ENCODE measurements at places on chromosomes 2 and 18. TPM values are rescaled to one million over a fixed set of nuclear protein-coding genes. Genes with fewer than 3 reads are reported as not detected.

DNA sequence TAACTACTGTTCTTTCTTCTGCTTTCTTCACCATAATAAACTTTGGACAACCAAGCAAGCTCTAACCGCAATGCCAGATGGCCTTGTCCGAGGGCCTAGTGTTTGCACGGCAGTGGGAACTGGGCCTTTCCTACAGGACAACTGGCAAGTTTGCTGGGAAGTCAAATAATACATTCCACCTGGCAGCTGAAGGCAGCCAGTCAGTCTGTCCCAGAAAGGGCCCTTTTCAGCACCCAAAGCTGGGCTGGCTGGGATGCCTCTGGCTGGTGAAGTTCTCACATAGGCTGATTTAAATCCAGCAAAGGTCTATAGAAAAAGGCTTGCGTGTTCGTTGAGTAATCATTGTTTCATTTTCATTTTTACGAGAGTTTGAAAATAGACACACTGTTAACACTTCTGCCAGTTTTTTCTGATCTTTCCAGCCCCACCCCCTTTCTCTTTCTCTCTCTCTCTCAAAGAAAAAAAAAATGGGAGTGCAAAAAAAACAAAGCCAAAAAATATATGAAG lies 110.0 kb upstream of the EPAS1 start:
- DNase-seq = peak; percentile 33
- peaks cover under 1% of the 10 kb centered on the region for H3K4me1 ChIP-seq
- no peak overlapping the region for H3K4me3 ChIP-seq
- H3K36me3 ChIP-seq = peaks cover 27% of the 10 kb centered on the region
- no peaks in the 10 kb centered on the region for H3K27me3 ChIP-seq

DNA sequence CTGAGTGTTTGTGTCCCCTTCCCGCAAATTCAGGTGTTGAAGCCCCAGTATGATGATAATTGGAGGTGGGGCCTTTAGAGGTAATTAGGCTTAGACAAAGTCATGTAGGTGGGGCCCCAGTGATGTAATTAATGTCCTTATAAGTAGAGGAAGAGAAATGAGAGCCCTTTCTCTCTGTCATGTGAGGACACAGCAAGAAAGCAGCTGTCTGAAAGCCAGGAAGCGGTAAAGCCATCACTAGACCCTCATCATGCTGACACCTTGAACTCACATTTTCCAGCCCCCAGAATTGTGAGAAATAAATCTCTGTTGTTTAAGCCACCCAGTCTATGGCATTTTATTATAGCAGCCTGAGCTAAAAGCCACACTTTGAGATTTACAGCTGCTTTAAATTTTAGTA lies 1580.0 kb downstream of the LRP1B start:
- H3K4me3 ChIP-seq = no peak overlapping the region
- no peaks in the 10 kb centered on the region for H3K4me1 ChIP-seq
- H3K27ac ChIP-seq = no peak overlapping the region
- H3K27me3 ChIP-seq = peaks cover 90% of the 10 kb centered on the region

- H3K27ac ChIP-seq = no peak overlapping the region
- no peaks in the 10 kb centered on the region for H3K4me1 ChIP-seq
- H3K36me3 ChIP-seq = no peaks in the 10 kb centered on the region
- H3K27me3 ChIP-seq = no peaks in the 10 kb centered on the region
Measured at GRCh38 chr2:197633109-197633657, 42.2 kb downstream of the RFTN2 start.

- DNase-seq = no peak
- H3K27me3 ChIP-seq = no peaks in the 10 kb centered on the region
- no peaks in the 10 kb centered on the region for H3K36me3 ChIP-seq
- H3K4me3 ChIP-seq = no peak overlapping the region
- peaks cover 29% of the 10 kb centered on the region for H3K4me1 ChIP-seq
Measured at GRCh38 chr2:146994246-146994645, 850.6 kb upstream of the ACVR2A start.

DNA sequence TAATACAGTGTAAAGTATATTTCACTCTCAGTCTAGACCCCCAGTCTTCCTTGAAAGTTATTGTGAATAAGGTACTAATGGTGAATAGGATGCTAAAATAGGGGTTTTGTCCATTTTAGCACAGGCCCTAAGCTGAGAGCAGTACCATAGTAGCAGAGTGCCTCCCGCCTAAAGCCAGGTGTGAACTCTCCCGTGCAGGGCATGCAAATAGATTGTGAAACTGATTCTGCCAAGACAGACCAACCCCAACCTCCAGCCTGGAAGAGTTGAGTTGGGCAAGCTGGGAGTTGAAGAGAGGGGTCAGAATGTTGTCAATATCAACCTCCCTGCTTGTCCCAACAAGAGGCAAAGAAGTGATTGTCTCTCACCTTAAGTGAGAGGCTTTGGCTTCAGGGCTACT lies 97.4 kb upstream of the CYRIA start:
- peaks cover 9% of the 10 kb centered on the region for H3K4me1 ChIP-seq
- DNase-seq = peak; percentile 25
- H3K27ac ChIP-seq = no peak overlapping the region
- H3K27me3 ChIP-seq = peaks cover 5% of the 10 kb centered on the region
- H3K36me3 ChIP-seq = no peaks in the 10 kb centered on the region
- H3K4me3 ChIP-seq = peak overlapping the region; percentile 6

- DNase-seq = peak; percentile 38
- H3K27ac ChIP-seq = peak overlapping the region; percentile 51
- peak overlapping the region; percentile 93 for H3K4me3 ChIP-seq
- no peaks in the 10 kb centered on the region for H3K27me3 ChIP-seq
Measured at GRCh38 chr18:26545335-26546123, 2.8 kb downstream of the KCTD1 start.

GRCh38 chr2:145593280-145593679 lies 1073.4 kb upstream of the ZEB2 start:
- H3K27ac ChIP-seq = peak overlapping the region; percentile 79
- peaks cover 26% of the 10 kb centered on the region for H3K4me1 ChIP-seq
- H3K4me3 ChIP-seq = no peak overlapping the region
- H3K27me3 ChIP-seq = no peaks in the 10 kb centered on the region
- DNase-seq = no peak
- H3K36me3 ChIP-seq = peaks cover 4% of the 10 kb centered on the region

DNA sequence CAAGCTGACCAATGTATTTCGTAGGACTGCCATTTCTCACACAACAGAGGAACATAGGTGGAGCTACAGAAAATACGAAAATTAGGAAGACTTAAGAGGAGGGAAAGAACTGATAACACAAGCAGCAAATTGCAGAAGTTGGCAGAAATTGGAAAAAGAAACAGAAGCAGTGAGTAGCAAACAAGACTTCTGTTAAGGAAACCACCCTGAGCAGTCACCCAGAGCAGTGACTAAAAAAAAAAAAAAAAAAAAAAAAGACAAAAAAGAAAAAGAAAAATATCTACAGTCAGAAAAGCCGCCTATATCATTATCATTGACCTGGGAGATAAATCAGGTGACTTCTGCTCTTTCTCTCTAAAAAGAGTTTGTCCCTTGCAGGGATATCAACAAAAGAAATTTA lies 21.4 kb downstream of the STK17B start:
- no peak overlapping the region for H3K4me3 ChIP-seq
- H3K36me3 ChIP-seq = peaks cover 51% of the 10 kb centered on the region
- H3K27me3 ChIP-seq = no peaks in the 10 kb centered on the region
- H3K4me1 ChIP-seq = no peaks in the 10 kb centered on the region

GRCh38 chr18:59988098-59988706 lies 88.4 kb downstream of the PMAIP1 start:
- H3K36me3 ChIP-seq = no peaks in the 10 kb centered on the region
- H3K27ac ChIP-seq = no peak overlapping the region
- H3K4me1 ChIP-seq = no peaks in the 10 kb centered on the region
- DNase-seq = peak; percentile 56

DNA sequence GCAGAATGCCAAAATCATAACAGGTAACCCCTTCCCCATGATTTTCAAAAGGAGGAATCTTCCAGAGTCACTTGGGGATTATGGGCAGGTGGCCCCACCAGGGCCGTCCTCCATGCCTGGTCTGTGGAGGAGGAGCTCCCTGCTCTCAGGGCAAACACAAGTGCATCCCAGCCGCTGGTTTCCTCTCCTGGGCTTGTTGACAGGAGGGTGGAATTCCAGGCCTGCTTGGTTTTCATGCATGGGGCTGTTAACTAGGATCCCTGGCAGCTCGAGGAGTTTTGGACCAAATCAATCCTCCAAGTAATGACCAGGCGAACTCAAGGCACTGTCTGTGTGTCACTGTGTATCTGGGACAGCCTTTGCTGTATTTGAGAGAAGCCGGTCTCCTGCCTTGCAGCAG lies 45.3 kb downstream of the FOSL2 start:
- H3K27ac ChIP-seq = peak overlapping the region; percentile 55
- H3K4me3 ChIP-seq = peak overlapping the region; percentile 29
- H3K36me3 ChIP-seq = no peaks in the 10 kb centered on the region
- DNase-seq = no peak
- peaks cover 42% of the 10 kb centered on the region for H3K4me1 ChIP-seq

DNA sequence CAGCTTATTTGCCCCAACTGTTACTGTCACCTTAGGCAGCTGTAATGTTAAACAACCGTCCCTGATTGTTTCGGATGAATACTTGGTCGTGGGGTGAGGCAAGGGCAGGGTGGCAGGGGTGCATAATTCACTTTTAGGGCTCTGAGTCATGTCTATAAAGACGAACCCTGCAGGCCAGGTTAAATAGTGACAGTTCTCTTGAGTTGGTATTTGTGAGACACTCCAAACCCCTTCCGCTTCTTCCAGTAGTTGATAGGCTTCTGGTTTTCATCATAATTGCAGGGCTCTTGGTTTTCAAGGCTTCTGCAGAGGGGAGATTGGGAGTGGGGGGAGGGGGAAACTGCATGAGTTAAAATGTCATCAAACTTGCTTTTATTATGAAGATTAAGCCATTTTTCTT lies 97.2 kb upstream of the TSPYL6 start:
- no peak overlapping the region for H3K27ac ChIP-seq
- no peaks in the 10 kb centered on the region for H3K4me1 ChIP-seq
- H3K36me3 ChIP-seq = no peaks in the 10 kb centered on the region
- no peak overlapping the region for H3K4me3 ChIP-seq
- DNase-seq = no peak

Gene GPR75
- total RNA-seq = 4.0 TPM

Gene ANKRD29
- 2.4 TPM for total RNA-seq

Gene INHA
- 2.2 TPM for total RNA-seq

Gene TRPM8
- not detected for total RNA-seq

Gene PID1
- 211 TPM for total RNA-seq

Gene TOGARAM2
- 0.16 TPM for total RNA-seq
